ENCODE measurements at places on chromosomes 6 and 20.

DNA sequence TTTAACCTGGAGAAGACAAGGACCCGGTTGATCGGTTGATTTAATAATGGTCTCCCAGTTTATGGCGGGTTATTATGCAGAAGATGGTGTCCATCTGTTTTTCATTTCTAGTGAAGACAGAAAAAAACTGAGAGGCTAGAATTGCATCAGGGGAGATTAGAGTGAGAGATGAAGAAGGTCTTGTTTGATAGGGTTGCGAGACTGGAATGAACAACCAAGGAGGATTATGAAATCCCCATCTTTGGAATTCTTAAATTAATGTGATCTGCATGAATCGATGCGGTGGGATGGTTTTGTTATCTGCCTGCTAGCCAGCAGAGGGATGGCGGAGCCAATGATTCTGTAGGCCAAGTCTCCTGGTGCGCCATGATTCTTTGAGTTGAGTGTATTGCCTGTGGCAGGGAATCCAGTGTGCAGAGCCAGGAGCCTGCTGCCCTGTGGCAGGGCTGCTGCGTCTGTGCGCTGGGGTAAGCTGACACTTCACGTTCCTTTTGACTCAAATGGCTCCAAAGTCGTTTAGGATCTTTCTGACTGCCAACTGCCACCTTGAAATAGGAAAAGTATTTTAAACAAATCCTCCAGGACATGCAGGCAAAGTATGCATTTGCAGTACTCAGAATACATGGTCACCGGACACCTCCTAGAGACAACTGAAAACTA, 200.1 kb downstream of the CLIC5 start:
- DNase-seq: no peak

DNA sequence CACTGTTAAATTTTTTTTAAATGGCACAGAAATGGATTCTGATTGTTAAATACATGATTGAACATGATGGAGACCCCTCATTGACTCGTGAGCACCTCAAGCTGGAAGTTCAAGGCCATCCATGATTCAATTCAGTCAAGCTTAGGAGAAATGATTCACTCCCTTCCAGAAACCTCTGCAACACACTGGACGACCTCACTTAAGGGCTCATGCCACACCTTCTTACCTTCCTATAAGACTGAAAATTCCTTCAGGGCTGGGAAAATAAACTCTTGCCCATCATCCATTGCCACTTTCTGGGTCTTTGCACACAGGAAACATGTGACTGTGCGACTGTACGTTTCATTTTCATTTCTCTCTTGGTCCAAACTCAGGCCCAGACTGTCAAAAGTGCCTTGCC, 196.4 kb downstream of the TBXT start:
- DNase-seq: no peak

GRCh38 chr6:13859871-13860555, 45.7 kb upstream of the MCUR1 start:
- no peak for DNase-seq

GRCh38 chr20:44019638-44020335, 105.1 kb downstream of the TOX2 start:
- DNase-seq: peak; percentile 50

DNA sequence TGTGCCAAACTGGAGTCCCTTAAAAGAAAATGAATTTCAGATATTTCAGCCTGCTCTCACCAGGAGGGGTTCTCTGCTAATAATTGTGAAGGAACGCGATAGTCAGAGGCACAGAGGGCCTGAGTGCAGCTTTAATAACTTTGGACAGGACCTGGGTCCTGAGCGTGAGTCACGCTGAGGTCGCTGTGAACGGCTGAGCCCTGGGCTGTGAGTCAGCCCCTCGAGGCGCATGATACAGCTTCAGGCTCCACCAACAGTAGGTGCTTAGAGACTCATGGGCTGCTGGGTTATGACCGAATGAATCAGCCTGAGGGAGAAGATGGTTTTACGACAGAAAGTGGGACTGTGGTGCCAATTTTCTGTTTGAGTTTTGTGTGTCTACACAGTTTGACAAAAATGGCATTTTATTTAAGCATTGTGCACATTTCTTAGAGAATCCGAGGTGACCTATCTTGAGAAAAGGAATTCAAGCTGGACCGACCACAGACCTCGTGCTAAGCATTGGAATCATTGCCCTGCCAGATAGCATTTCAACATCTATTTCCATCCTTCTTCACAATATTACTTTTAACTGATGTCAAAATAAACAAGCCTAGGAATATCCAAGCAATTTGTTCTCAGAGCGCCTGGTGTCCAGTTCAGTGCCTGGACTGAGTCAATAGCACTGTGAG, 183.0 kb downstream of the THBS2 start:
- DNase-seq: peak; percentile 75

- no peak for DNase-seq
Measured at GRCh38 chr20:48766205-48766604, 61.6 kb downstream of the PREX1 start.

GRCh38 chr6:46719099-46719498, 16.1 kb downstream of the PLA2G7 start:
- DNase-seq: peak; percentile 86

DNA sequence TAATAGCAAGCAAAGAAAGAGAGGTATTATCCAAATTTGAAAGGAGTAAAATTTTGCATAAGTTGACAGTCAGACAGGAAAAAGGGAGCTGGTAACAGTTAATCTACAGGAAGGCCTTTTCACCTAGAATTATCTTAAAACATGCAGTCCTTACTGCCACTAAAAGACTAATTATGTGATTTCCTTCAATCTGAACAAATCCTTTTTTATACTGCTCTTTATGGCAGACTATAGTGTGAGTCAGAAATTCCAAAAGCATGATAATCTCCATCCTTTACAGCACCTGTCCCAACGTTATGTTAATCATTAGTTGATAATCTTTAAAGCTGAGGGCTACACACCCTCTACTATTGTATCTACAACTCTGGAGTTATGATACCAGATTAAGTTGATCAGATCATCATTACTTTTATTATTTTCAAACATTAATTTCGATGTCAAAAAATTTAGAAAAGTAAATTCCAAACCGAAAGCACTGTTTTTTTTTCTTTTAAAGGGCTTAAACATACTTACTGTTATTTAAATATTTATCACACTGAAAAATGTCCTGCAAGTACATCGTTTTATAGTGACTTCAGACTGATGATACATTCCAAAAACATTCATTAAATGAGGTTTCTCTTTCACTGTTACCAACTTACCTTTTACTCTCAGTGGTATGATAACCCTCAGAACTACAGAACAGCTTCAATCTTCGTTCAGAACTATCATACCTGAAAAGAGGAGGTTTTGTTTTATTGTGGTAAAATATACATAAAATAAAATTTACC, 33.2 kb upstream of the AKAP7 start:
- peak; percentile 19 for DNase-seq

- DNase-seq: peak; percentile 16
Measured at GRCh38 chr20:1185316-1185741, 548 bp upstream of the TMEM74B start.

GRCh38 chr6:26502626-26503025, 2.5 kb downstream of the BTN1A1 start:
- no peak for DNase-seq

DNA sequence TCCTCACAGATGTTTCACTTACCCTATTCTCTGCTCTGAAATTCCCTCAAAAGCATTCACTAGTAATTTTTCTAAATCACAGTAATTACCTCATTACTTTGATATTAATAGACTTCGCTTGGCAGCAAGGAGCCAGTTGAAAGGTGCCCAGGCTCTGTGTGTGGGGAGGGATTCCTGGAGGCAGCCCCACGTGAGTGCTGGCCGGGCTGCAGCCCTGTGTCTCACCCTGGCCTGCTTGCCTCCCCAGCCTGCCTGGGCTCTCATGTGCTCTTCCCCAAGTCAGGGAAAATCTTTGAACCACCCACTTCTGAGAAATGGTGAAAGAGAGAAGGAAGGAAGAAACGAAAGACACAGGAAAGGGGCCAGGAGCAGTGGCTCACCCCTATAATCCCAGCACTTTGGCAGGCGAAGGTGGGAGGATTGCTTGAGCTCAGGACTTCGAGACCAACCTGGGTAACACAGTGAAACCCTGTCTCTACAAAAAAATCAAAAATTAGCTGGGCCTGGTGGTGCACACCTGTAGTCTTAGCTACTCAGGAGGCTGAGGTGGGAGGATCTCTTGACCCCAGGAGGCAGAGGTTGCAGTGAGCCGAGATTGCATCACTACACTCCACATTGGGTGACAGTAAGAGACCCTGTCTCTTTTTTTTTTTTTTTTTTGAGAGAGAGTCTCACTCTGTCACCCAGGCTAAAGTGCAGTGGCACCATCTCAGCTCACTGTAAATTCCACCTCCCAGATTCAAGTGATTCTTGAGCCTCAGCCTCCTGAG, 20.0 kb upstream of the SNTA1 start:
- DNase-seq: no peak

DNA sequence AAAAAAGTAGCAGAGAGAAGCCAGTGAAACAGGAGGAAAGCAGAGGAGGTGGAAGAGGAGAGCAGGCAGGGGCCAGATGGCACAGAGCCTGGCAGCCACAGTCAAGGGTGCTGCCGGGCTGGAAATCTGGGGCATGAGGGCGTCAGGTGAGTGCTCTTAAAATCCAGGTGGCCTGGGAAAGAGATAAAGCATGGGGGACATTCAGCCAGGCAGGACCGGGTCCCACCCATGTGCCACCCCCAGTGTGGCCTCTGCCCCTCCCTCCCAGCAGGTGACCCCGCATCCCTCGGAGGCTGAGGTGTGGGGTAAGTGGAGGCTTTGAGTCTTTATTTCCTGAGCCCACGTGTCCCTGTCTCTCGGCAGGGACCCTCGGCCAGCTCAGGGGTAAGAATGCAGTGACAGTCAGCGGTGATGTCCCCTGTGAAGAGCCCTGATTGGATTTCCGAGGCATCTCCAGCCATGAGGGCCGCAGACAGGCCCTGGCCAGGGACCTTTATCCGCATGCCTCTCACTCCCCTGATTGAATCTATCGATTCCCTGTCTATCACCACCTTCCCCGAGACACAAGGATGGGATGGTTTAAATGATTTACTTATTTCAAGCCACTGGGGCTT, 33.8 kb upstream of the SULF2 start:
- DNase-seq: no peak

DNA sequence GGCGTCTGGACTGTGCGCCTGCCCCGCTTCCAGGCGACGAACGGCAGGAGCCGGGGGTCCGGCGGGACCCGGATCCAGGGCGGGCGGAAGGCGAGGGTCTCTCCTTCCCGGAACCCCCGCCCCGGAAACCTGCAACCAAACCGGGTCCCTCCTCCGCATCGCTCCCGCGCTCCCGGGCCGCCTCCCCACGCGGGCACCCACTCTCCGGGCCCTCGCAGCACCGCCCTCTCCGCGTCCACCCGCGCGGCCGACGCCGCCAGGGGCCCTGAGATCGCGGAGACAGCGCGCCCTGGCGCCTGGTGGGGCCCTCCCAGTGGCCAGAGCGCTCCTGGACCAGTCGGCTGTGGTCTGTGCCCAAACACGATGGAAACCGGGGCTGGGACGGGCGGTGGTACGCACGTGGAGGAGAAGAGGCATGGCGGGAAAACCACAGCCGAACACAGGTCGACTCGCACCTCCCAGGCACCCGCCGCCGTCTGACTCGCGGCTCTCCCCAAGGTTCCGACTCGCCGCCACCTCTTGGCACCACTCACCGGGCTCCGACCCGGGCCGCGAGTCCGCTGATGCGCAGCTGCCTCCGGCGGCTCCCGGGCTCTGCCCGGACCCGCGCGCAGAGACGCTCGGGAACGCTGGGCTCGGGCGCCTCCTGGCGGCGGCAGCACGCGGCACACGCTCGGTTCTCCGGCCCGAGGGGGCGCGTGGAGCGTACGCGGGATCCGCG, 7.9 kb downstream of the NKX2-2 start:
- DNase-seq: peak; percentile 75

DNA sequence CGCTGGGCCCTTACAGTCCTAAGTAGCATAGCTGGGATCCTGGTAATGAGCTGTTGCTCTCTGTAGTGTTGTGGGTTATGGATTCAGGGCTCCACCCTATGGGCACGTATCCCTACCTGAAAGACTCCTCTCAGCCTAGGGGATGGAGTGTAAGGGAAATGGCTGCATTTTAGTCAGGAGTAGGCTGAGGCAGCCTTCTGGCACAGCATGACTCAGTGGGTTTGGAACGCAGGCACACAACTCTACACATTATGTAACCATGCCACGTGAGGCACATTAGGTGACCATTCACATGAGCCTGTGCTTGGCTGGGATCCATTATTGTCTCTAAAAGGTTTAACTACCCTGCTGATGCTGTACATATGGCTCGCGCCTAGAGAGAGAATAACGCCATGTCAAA, 27.8 kb downstream of the HDDC2 start:
- peak; percentile 82 for DNase-seq

DNA sequence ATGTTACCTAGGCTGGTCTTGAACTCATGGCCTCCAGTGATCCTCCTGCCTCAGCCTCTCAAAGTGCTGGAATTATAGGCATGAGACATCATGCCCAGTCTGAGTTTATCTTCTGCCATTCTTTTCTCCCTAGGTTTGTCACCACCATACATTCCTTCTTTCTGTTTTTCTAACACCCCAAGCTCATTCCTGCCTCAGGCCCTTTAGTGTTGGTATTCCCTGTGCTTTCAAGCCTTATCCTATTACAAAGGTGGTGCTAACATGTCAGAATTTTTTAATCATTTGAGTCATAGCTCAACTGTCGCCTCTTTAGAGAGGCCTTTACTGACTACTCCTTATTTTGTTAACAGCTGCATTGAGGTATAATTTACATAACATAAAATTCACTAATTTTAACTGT, 221.1 kb upstream of the PRSS16 start:
- peak; percentile 56 for DNase-seq

DNA sequence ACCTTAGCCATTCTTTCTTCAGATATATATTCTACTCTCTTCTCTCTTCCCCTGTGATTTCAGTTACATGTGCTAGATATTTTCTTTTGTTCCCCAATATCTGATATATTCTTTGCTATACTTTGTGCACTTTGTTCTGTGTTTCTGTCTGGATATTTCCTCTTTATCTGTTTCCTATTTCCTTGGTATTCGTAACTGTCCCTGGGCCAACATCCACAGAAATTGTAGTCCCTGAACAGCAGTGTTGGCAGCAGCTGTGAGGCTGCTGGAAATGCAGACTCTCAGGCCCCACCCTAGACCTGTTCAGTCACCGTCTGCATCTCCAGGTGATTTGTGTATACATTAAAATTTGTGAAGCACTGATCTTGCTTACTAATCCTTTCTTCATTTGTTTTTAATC, 522.9 kb upstream of the SOX4 start:
- no peak for DNase-seq

GRCh38 chr6:27138837-27139755, 108.4 kb upstream of the PRSS16 start:
- DNase-seq: no peak

GRCh38 chr20:23873370-23874015, 6.1 kb downstream of the CST5 start:
- DNase-seq: no peak

DNA sequence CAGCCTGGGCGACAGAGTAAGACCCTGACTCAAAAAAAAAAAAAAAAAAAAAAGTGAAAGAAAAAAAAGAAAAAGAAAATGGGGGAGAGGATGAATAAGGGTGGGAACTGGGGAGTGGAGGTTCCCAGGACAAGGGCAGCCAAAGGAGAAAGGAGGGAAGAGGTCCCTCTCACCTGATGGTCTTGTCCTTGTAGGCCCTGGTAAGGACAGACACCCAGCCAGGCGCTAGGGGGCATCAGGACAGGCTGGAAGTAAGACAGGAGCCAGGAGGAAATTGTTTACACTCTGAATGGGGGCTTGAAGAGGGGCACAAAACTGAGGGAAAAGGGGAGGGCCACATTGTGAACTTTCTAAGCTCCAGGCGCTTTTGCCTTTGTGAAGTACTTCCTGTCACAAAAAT, 2.3 kb upstream of the ALDH5A1 start:
- peak; percentile 33 for DNase-seq

Data from Daoy (cell line).